Activated naive CD8-positive, alpha-beta T cell treated with anti-CD3 and anti-CD28 coated beads for 36 hours (primary cell): ENCODE measurements at places on chromosomes 3 and 15.

GRCh38 chr3:157958457-157958856 lies 147.8 kb downstream of the SHOX2 start:
- no peak for DNase-seq

GRCh38 chr3:98901119-98901391 lies 440 bp downstream of the DCBLD2 start:
- no peak for DNase-seq

DNA sequence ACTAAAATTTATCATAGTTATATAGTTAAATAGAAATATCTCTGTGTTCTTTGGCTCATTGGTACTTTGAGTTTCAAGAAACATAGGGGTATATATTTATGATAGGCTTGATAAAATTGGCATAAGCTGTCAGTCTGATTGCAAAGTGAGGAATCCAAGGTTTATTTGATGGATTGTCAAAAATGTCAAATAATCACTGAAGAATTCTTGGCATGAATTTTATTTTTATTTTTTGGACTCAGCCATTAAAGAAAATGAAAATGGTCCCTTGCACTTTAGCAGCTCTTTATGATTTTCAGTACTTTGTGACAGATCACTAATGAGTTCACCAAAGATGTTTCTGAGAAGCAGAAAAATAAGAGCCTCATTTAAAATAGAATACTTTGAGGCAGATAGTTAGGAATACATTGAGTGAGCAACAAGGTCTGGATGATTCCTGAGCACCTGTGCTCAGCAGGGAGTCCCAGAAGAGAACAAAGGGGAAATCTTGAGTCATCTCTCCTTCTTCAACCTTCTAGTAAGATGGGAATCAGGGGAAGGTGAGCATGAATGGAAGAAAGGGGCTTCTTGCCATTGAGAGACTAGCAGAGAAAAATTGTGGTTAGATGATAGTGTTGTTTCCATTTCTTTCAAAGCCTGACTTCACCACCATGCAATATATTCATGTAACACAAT lies 85.3 kb upstream of the VEPH1 start:
- no peak for DNase-seq

DNA sequence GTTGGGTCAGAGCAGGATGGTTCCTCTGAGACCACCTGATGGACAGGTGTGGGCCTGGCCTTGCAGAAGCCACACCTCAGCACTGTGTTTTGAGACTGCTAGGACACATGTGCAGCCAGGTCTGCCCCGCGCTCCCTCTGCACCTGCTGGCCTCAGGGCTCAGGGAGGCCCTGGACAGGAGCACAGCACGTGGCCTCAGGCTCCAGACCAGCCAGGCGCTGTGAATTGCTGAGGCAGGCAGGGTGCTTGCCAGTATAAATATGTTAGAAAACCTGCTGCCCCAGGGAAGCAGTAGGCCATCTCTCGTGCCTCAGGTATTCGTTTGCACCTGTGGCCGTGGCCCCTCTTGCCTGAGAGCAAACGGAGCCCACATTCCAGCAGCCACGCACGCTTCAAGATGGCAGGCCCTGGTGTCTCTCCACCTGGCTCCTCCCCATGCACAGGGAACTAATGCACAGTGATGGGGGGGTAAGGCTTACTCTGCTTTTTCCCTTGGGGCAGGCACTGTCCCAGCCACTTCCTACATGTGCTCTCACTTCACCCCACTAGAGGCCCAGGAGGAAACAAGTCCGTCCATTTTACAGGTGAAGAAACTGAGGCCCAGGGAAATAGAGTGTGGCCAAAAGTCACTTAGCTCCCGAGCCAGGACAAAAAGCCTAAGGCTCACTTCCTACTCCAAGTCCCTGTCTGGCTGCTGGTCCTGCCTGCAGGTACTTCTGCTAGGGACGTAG lies 20.4 kb downstream of the SEC61A1 start:
- DNase-seq = no peak

- DNase-seq = peak; percentile 63
Measured at GRCh38 chr3:47163169-47164006, 525 bp downstream of the SETD2 start.

GRCh38 chr3:32569540-32570420 lies 878 bp downstream of the DYNC1LI1 start:
- peak; percentile 54 for DNase-seq

DNA sequence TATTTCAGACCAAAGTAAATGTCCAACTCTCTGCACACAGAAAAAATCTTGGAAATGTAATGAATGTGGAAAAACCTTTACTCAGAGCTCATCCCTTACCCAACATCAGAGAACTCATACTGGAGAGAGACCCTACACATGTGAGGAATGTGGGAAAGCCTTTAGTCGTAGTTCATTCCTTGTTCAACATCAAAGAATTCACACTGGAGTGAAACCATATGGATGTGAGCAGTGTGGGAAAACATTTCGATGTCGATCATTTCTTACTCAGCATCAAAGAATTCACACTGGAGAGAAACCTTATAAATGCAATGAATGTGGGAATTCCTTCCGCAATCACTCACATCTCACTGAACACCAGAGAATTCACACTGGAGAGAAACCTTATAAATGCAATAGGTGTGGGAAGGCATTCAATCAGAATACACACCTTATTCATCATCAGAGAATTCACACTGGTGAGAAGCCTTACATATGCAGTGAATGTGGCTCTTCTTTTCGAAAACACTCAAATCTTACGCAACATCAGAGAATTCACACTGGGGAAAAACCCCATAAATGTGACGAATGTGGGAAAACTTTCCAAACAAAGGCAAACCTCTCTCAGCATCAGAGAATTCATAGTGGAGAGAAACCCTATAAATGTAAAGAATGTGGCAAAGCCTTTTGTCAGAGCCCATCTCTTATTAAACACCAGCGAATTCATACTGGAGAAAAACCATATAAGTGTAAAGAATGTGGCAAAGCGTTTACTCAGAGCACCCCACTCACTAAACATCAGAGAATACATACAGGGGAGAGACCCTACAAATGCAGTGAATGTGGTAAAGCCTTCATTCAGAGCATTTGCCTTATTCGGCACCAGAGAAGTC lies 8.0 kb upstream of the ZNF501 start:
- DNase-seq = no peak

- DNase-seq = no peak
Measured at GRCh38 chr3:148004331-148004730, 595.2 kb downstream of the ZIC1 start.

DNA sequence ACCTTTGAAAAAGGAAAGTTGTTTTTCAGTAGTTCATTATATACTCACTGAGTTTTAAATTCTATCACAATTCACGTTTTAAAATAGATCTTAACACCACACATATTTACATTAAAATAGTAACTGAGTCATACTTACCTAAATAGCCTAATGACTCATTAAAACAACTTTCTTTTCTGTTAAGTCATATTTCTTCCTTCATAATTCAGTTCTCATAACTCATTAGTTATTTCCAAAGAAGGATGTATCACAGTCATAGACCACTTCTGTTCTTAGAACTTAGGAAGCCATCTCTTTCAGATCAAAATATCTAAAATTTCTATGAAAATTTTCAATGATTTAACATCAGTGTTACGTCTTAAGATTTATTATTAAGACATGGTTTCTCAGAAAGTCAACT lies 885.9 kb downstream of the FHIT start:
- DNase-seq = no peak

- no peak for DNase-seq
Measured at GRCh38 chr3:158110658-158111018, 749 bp downstream of the RSRC1 start.

- DNase-seq = no peak
Measured at GRCh38 chr15:38746211-38746610, 181.6 kb upstream of the RASGRP1 start.

GRCh38 chr15:65077981-65078352 lies 1.4 kb downstream of the KBTBD13 start:
- DNase-seq = peak; percentile 60

- no peak for DNase-seq
Measured at GRCh38 chr3:155595371-155595770, 149.5 kb downstream of the PLCH1 start.

DNA sequence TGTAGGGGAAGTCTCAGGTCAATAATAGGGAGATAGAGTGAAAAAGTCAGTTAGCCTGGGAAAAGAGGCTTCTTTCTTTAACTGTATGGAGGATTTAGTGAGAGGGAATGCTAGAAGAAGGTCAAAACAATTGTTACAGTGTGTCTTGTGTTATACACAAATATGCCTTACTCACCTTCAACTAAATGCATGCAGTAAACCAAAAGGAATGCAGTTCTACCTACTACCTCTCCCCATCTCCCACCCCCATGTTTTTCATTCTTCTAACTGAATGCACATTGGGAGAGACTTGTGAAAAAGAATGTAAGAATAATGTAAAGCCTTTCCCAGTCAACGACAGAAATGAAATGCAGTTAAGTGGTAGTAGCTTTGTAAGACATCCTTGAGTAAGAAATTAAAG lies 33.8 kb downstream of the CCDC66 start:
- no peak for DNase-seq
